ENCODE measurements at places on chromosomes 12 and 14.

GRCh38 chr12:14058717-14059116 is 77.3 kb upstream of the GRIN2B start:
- no peak for DNase-seq

- no peak for DNase-seq
Observed at GRCh38 chr12:91404441-91404840, 221.8 kb upstream of the DCN start.

DNA sequence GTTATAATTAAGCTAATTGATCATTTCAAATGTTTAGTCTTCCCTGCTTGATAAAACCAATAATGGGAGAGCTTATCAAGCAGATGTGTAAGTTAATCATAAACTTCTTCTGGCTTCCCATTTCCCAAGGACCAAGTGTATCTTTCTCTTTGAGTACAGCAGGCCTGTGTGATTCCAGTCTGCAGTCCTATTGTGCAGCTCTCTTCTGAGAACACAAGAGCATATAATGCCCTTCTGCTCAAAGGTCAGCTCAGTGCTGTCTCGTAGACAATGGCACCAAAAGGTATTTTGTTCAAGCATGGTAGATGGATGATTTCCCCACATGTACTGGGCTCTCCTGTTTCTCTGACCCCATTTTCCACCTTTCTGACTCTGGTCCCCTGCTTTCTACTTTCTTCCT is 101.8 kb upstream of the DYRK2 start:
- DNase-seq: no peak

- no peak for DNase-seq
Observed at GRCh38 chr12:104460041-104460719, 3.4 kb downstream of the CHST11 start.

- no peak for DNase-seq
Observed at GRCh38 chr14:51182131-51182565, 57.9 kb upstream of the TMX1 start.

GRCh38 chr12:88662961-88663360 is 82.7 kb upstream of the KITLG start:
- no peak for DNase-seq

GRCh38 chr14:93023039-93023438 is 92.7 kb downstream of the ITPK1 start:
- no peak for DNase-seq

DNA sequence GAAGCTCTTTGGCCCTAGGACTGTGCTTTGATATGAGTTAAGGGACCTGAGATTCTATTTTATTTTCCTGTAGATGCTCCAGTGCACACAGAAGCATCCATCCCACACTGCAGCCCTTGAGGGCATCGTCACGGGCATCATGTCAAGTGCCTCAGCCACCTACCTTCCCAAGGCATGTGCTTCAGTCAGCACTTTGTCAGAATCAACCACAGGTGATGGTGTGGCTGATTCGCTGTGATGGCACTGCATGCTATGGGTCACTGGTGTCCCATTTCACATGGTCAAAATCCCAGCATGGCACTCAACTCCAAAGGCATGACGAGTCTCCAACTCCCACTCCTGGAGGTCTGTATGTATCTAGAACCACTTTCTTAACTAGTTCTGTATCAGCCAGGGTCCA is 100.8 kb downstream of the AACS start:
- no peak for DNase-seq

- no peak for DNase-seq
Observed at GRCh38 chr12:28235015-28235414, 44.8 kb downstream of the CCDC91 start.

- no peak for DNase-seq
Observed at GRCh38 chr12:125689576-125690410, 624.6 kb downstream of the AACS start.

DNA sequence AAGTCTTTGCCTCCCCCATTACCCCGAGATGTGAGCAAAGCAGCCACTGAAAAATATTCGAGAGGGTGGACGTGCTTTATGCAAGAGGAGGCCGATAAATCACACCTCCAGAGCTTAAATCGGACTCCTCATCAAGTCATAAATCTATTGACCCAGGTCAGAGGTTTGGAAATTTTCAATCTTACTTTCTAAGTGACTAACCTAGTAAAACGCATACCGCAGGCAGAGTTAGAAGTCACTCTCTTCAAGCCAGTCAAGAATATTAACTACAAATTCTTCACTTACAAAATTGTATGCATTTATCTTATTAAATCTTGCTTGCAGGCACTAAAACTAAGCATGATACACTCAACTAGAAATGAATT is 34.9 kb downstream of the GPHB5 start:
- no peak for DNase-seq

All from T-cell (primary cell).